ENCODE measurements at places on chromosomes 7 and 10.

DNA sequence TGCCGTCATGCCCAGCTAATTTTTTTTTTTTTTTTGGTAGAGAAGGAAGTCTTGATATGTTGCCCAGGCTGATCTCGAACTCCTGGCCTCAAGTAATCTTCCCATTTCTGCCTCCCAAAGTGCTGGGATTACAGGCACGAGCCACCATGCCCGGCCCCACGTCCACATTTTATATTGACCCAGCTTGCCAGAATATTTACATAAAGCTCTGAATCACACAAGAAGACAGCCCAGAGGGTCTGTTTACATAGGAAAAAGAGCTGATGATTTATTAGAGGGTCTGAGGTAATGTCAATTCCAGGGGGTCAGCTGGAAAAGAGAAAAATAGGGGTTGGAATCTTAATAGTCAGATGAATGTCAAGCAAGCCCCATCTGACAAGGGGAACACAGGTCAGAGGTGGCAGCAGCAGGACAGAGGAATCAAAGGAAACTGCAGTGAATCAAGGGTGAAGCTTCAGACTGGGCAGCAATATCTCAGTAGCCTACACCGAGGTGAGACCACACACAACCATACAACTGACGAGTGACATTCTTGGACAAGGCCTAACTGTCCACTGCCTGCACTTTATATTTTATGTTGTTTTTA, 15.8 kb upstream of the SLF2 start:
- no peak for DNase-seq

DNA sequence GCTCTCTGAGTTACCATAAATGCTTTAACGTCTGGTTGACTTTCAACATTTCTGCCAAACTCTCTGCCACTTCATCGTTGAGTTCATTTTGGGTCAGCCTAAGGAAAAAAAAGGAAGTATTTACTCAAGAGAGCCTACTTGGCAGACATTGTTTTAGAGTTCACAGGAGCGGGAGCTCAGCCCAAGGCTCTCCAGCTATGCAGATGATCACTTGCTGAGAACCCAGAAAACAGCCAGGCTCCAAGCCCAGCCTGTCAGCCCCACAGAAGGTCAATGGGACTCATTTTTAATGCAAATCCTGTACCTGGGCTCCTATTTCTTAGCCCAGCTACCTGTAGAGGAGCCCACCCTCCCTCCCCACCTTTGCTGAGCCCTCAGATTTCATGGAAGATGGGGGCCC, 45.5 kb downstream of the NOD1 start:
- peak; percentile 68 for DNase-seq

DNA sequence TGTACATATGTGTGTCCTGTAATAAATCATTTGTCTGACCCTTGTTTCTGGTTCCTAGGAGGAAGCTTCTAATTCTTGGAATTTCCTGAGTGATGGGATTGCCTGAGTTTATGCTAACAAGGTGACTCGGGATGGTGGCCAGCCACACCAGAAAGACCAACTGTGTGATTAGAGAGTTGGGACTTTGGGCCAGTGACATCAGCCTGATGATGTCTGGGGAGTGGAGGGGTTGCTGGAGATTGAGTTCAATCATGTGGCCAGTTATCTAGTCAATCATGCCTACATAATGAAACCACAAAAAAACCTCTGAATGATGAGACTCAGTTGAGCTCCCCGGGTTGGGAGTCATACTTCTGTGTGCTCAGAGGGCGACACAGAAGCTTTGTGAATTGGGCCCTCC, 23.5 kb upstream of the CARD11 start:
- DNase-seq, result no peak

- DNase-seq, result no peak
These were observed 53.8 kb upstream of the CPXM2 start for GRCh38 chr10:123945325-123945920.

- DNase-seq, result no peak
These were observed 557 bp upstream of the LSM8 start for GRCh38 chr7:118183428-118183785.

- no peak for DNase-seq
These were observed 477.5 kb upstream of the ADARB2 start for GRCh38 chr10:2214805-2215204.

GRCh38 chr10:6133331-6134098, 44.7 kb downstream of the RBM17 start:
- DNase-seq, result peak; percentile 82

DNA sequence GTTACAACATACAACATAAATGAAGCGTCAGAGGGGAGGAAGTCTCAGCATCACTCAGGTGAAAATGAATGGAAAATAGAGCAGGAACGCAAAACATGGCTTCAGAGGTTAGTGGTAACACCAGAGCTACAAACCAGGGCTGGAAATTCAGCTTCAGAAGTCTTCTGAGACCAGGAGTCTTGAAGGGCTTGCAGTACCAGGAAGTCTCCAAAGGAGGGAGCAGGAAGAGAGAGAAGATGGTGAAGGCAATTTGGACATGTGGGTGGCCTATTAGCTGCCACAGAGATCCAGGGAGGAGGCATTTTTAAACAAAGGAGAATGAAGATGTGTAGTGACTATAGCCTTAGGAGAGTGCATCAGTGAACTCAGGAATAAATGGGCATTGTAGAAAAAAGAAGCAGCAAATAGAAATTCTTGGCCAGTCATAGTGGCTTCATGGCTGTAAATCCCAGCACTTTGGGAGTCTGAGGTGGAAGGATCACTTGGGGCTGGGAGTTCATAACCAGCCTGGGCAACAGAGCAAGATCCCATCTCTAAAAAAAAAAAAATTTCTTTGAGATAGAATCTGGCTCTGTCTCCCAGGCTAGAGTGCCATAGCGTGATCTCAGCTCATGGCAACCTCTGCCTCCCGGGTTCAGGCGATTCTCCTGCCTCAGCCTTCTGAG, 9.3 kb upstream of the TET1 start:
- DNase-seq, result peak; percentile 81

DNA sequence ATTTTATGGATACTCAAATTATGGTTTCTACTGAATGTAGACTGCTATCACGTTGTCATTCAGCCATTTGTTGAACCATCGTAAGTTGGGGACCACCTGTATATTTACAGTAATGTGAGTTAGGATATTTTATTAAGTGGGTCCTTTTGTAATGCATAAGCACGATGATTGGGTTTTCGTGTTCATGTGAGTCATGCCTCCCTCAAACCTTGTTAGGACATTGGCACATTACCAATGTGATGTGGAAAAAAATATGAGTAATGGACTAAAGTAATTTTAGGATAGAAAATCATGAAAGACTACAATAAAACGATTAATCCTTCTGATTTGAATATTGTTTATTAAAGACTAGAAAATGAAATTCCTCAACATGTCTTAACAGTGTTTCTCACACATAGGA, 8.7 kb downstream of the SMC3 start:
- no peak for DNase-seq

GRCh38 chr10:30219971-30220751, 128.9 kb downstream of the MTPAP start:
- DNase-seq, result no peak

DNA sequence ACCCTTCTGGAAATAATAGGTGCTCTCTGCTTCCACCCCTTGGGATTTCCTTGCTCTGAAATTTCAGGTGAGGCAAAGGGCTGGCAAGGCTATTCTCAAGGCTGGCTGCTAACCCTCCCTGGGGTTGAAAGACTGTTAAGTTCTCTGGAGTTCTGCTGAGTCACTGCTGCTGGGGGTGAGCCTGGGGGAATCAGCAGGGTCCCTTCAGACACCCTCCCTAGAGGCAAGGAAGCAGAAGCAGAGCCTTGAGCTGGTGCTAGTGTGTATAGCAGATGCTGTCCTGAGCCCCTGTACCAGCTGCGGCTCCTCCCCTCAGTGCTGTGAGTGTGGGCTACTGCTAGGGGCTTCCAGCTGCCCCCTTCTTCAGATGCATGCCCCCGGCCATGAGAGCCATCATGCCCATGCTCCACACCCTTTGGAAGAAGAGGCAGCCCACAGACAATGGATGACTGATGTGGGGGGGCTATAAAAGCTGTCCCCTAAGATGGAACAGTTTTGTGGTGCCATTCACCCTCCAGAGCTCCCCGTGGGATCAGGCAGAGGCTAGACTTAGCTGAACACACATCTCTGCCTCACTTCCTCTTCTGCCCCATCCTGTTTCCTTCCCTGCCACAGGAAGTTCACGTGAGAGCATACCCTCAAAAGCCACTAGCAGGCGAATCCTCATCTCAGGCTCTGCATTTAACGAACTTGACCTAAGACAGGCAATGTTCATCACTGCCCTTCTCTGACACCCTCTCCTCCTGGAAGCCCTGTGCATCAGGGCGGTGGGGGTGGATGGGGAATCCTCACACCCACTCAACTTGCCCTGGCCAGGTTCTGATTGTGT, 91.8 kb downstream of the SH3PXD2A start:
- DNase-seq, result no peak

DNA sequence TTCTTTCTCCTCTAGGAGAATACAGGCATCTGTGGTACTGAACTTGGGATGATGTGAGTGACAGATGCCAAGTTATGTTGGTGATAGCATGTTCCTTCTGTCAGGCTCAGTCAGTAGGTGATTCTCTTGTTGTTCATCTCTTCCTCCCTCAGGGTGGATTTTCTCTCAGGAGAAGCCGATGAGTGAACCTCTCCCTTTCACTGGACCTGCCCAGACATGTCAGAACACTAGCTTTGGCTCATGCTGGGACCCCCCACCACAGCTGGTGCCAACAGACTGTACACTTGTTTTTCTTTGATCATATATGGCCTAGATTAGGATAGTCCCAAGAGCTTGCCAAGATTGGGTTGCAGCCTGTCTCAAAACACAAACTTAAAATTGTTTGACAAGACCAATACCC, 129.4 kb downstream of the BMPER start:
- DNase-seq, result no peak

GRCh38 chr7:537911-538634, 18.4 kb upstream of the PDGFA start:
- DNase-seq, result peak; percentile 86

DNA sequence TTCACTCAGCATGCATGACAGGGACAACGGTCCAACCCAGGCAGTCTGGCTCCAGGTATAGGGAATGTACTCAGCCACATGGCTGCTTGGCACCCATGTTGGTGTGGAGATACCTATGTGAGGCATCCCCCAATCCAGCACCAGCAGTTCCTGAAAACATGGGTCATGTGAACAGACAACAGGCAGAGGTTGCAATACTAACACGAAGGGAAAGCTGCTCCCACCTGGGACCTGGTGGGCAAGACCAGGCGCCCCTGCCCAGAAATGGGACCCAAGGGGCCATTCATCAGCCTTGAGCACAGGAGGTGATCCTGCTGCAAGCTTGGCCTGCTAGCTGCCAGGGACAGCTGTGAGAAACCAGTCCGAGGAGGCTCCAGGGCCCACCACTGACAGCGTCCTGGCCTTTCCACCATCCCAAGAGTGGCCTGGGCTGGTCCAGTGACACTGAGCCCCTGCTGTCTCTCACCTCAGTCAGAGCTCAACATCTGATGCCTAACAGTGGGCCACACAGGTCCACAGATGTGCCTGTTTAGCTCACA, 142.3 kb downstream of the ARHGAP22 start:
- DNase-seq, result peak; percentile 26

GRCh38 chr10:1094112-1095057, 38.2 kb downstream of the WDR37 start:
- DNase-seq, result no peak

DNA sequence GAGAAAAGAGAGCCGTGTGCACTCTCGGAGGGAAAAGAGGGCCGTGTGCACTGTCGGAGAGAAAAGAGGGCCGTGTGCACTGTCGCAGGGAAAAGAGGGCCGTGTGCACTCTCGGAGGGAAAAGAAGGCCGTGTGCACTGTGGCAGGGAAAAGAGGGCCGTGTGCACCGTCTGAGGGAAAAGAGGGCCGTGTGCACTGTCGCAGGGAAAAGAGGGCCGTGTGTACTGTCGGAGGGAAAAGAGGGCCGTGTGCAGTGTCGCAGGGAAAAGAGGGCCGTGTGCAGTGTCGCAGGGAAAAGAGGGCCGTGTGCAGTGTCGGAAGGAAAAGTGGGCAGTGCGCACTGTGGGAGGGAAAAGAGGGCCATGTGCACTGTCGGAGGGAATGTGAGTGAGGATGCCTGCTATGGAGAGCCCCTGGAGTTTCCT, 188.7 kb downstream of the DNAJB6 start:
- DNase-seq, result no peak

DNA sequence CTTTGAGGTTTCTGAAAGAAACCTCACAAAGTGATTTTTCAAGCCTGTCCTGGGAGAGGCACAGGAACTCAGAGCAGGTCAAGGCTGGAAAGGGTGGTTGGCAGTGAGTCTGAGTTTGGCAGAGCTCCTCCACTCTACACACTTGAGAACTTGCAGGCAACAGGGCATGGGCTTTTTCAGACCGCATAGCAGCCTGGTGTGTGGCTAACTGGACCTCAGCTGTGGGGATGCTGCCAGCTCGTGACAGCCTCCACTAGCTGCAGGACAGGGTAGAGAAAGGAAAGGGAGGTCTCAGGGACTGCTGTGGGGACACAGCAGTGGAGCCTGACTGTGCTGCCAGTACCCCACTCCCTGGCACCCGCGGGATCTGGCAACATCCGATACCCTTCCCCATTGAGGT, 2.6 kb downstream of the CDHR1 start:
- no peak for DNase-seq

- DNase-seq, result no peak
These were observed 12.5 kb downstream of the TMEM72 start for GRCh38 chr10:44923611-44924010.

DNA sequence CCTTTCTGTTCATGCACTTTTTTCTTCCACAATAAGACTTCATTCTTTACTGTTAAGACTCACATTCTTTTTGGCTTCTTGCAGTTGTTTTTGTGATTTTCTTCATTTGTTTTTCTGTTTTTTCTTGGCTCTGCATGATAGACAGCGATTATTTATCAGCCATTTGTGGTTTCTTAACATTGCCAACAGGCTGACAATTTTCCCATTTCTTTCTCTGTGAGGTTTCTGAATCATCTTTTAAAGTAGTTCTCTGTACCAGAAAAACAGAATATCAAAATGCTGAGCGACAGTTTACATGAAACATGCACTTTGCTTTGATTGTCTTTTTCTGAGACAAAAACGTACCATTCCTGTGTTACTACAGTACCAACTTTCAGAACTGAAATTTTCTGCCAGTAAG, 334.2 kb upstream of the MAGI2 start:
- DNase-seq, result no peak

GRCh38 chr7:91537260-91538152, 273.3 kb downstream of the FZD1 start:
- peak; percentile 7 for DNase-seq

DNA sequence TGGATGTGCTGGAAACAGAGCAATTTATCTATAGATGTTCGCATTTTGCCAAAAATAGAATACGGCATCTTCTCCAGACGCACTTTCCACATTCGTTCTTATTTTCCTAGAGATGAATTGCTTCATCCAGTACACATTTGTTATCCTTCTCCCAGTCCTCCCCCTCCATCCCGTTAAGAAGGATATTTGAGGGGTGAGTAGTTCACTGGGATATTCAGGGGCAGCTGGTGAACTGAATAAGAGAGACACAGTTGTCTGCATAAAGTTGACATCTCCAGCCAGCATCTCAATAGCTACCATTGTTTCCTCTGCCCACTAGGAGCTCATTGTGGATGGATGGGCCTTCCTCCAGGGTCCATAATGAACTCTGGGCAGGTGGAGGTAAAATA, 456.8 kb upstream of the NRP1 start:
- DNase-seq, result no peak

GRCh38 chr7:137895301-137896221, 48.8 kb upstream of the DGKI start:
- no peak for DNase-seq

- DNase-seq, result no peak
These were observed 228.7 kb upstream of the FZD8 start for GRCh38 chr10:35870665-35871310.

All from H7 (cell line).